ENCODE measurements at places on chromosomes 2 and 18. TPM values are rescaled to one million over a fixed set of nuclear protein-coding genes. Genes with fewer than 3 reads are reported as not detected.

Gene SERPINB10
- not detected for polyA plus RNA-seq

GRCh38 chr2:22800412-22800811 is 584.6 kb upstream of the KLHL29 start:
- no peak for DNase-seq

Gene ABCG5
- not detected for polyA plus RNA-seq

DNA sequence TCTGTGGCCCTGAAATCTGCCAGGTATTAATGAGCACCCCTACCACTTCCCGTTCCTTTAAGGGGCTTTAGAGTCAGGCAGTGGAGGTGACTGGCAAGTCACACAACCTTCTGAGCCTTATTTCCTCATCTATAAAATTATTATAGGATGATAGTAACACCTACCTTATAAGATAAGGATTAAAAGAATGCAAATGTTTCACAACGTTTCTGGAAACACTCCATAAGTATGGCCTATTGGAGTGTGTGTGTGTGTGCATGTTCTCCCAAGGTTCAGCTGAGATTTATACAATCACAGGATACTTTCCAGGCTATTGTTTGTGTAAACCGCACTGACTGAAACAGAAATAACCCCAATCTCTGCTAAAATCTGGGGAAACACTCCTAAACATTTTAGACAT is 176.0 kb downstream of the PDE11A start:
- DNase-seq, result no peak

Gene CHPF
- 74.1 TPM for polyA plus RNA-seq

- no peak for DNase-seq
Observed at GRCh38 chr18:38750751-38751150, 1185.2 kb upstream of the CELF4 start.

- DNase-seq, result no peak
Observed at GRCh38 chr2:224937887-224938286, 104.4 kb downstream of the DOCK10 start.

Gene KCNG2
- polyA plus RNA-seq, result 0.07 TPM

GRCh38 chr2:178152977-178153376 is 40.7 kb downstream of the RBM45 start:
- no peak for DNase-seq

DNA sequence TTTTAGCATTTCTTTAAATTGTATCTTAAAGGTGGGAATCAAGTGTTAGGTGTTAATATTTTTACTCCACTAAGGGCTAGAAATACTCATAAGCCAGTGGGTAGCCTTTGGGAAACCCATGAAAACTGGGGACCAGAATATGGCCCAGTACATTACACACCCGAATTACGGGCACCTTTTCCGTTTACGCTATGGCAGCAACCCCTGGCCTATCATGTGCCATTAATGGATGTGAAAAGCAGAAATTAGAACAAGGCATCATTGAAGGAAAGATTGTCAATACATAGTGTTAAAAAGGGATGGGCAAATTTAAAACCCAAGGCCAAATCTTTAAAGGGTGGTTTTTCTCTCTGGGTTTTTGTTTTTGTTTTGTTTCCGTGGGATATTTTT is 781 bp downstream of the FARP2 start:
- no peak for DNase-seq

DNA sequence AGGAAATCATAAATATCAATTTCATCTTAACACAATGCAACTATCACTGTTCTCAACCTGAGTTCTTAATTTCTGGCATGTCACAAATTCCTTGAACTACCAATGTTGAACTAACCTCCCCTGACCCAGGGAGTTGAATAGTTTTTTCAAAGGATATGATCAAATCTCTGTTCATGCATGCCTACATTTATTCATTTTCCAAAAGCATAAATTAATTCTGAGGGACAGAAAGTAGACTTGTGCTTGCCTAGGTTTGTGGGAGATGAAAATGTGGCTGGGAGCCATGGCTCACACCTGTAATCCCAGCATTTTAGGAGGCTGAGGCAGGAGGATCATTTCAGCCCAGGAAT is 175.7 kb downstream of the TGIF1 start:
- DNase-seq, result no peak

Gene GNLY
- polyA plus RNA-seq, result 1.3 TPM

Gene DARS1
- 64.8 TPM for polyA plus RNA-seq

- DNase-seq, result no peak
Observed at GRCh38 chr18:59429608-59430007, 70.5 kb upstream of the LMAN1 start.

Gene INHA
- 12.0 TPM for polyA plus RNA-seq

Gene PDE1A
- polyA plus RNA-seq, result 3.9 TPM

DNA sequence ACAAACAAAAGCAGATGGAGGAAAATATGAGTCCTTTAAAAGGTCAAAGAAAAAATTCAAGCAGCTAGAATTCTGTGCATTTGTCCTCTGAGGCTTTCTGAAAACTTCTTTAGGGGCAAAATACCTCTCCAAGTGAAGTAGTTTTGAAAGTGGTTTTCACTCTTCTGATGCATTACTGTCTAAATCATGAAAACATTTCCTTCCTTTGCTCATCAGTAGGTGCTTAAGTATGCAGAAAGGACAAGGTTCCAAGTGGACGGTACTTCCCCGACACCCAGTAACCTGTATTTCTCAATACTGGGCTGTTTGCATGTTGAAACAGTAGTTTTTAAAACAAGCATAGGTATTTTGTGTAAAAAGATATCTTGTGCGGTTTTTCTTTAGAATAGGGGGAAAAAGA is 189.1 kb upstream of the ERBB4 start:
- no peak for DNase-seq

DNA sequence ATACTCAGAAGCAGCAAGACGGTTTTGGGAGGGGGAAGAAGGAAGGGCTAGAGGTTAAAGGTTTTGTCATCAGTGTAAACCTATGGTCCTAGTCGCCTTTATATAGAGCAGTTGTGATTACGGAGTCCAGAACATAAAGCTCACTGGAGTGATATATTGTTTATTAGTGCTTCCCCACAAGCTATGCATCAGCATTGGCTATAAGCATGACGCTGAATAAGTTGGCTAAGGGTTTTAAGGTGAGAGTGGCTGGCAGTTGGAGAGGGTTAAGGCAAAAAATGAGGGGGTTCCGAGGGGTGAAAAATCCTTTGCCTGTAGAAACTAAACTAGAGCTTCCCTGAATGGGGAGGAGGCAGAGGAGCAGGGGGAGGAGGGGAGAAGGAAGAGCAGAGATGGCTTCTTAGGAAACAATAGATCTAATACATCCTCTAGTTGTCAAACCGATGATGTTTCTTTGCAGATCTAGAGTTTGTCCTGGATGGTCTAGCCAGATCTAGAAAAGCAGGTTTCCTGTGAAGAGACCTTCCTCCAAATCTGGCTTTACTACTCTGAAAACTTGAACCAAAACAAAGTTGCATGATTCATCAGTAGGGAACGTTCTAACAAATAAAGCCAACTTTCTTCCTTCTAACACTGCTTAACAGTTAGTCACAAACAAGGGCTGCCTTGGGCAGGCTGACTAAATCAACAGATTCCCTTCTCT is 2.5 kb downstream of the KLF7 start:
- no peak for DNase-seq

DNA sequence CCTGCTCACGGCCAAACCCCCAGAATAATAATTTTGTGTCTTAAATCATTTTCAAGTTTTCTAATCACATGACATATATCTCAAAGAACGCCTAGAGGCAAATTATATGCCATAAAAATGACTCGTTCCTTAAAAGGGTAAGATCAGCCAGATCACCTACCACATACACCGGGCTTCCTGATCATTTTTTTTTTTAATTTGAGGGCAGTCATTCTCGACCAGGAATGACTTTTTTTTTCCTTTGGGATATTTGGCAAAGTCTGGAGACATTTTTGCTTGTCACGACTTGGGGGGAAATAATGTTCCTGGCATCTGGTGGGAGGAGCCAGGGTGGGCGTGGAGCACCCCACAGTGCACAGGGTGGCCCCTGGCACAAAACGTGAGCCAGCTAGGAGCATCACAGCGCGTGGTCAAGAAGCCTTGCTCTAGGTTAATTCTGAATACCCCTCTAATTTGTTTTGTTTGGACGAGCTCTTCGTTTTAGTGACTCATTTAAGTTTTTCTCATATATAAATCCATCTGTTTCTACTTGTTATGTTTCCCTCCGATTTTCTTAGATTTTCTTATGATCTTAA is 94.9 kb downstream of the TWIST2 start:
- DNase-seq, result no peak

- no peak for DNase-seq
Observed at GRCh38 chr2:236168110-236169080, at the start of gene GBX2. TSS of gene GBX2 (minus strand) at chr2:236168386. CDS start at chr2:236167971, 415 bp downstream.

Gene IL1F10
- not detected for polyA plus RNA-seq

GRCh38 chr2:144971786-144972335 is 451.9 kb upstream of the ZEB2 start:
- no peak for DNase-seq

GRCh38 chr2:70984576-70985282 is 6.3 kb downstream of the ANKRD53 start:
- DNase-seq, result peak; percentile 83

DNA sequence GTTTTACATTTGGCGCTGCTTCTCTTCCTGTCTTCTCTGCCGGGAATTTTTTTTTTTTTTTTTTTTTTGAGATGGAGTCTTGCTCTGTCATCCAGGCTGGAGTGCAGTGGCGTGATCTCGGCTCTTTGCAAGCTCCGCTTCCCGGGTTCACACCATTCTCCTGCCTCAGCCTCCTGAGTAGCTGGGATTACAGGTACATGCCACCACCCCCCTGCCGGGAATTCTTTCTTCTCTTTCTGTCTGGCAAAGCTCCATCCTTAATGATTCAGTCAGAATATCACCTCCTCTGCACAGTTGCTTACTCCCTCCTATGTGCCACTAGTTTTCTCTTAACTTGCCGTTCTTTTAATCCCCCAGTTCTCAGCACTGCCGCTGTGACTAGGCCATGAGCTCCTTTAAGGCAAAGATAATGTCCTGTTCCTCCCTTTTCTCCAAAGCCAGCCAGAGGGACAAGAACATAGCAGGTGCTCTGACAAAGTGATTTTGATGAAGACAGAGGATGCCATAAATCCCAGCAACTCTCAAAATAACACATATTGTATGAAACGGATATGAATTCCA is 112.1 kb upstream of the LRATD1 start:
- no peak for DNase-seq

Gene TDRD15
- polyA plus RNA-seq, result not detected

DNA sequence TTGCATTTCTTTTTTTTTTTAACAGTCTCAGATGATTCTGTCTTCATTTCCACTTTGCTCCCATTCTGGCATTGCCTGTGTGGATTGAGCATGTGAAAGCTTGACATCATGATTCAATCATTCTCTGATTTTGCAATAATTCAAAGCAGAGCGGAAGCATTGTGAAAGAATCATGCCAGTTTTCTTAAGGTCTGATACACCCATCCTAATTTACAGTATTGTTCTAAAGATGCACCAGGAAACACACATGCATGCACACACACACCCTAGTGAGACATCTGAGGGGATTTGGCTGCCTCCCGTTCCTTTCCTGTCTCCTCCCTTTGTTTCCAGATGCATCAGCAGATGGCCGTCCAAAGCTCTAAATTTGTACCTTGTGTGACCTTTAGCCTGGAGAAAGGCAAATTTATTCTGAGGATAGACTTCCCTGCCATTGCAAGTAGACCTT is 97.3 kb downstream of the FMNL2 start:
- DNase-seq, result no peak

DNA sequence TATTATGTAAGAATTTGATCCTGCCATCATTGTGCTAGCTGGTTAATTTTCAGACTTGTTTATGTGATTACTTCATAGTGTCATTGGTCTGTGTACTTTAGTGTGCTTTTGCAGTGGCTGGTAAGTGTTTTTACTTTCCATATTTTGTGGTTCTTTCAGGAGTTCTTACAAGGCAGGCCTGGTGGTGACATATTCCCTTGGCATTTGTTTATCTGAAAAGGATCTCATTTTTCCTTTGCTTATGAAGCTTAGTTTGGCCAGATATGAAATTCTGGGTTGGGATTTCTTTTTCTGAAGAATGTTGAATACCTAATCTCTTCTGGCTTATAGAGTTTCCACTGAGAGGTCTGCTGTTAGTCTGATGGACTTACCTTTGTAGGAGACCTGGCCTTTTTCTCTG is 72.8 kb upstream of the MC4R start:
- no peak for DNase-seq

Gene CLEC4F
- 0.04 TPM for polyA plus RNA-seq

- no peak for DNase-seq
Observed at GRCh38 chr2:138086576-138086975, 122.3 kb downstream of the HNMT start.

DNA sequence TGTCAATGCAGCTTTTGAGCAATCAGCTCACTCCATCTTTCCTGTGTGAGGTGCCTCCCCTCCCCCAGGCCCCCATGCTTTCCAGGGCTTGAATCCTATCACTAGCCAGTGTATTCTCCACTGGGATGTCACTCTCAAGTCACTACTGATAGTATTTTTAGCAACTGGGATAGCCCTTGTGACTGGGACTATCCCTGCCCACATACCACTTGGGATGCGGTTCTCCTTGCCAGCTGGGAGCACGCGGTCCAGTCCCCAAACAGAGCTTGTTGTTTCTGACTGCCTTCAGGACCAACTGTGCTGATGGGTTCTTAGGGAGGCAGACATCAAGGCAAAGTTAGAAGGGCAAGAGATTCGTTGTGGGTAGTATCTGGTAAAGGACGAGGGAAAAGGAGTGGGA is 134.9 kb downstream of the FAM161A start:
- DNase-seq, result peak; percentile 32

Gene ARMC9
- 0.95 TPM for polyA plus RNA-seq

DNA sequence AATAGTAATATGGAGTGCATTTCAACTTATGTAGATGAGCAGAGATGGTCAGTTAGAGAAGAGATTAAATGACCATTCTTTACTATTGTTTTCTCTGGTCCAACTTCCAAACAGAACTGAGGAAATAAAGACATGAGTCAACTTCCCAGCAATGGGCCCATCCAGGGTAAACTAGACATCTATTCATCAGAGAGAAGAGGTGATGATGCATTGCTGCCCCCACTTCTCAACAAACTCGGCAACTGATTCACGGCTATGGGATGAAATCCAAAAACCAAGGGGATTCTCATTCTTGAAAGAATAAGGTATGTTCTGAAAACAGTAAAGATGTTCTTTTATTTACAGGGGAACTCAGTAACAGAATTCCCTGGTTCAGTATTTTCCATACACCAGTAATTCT is 190.7 kb downstream of the RDH14 start:
- no peak for DNase-seq

Gene HRH4
- polyA plus RNA-seq, result not detected

All from heart left ventricle (tissue), 16 donors.